ENCODE measurements at places on chromosomes 2 and 18. TPM values are rescaled to one million over a fixed set of nuclear protein-coding genes. Genes with fewer than 3 reads are reported as not detected.

The CCDC141 gene
- 116 TPM for total RNA-seq

The THAP4 gene
- total RNA-seq = 83.2 TPM

The ERMN gene
- total RNA-seq = not detected

The IL36B gene
- not detected for total RNA-seq

The KRCC1 gene
- 23.8 TPM for total RNA-seq

The IL37 gene
- total RNA-seq = not detected

The SERPINB3 gene
- total RNA-seq = not detected

The EIF2B4 gene
- 40.3 TPM for total RNA-seq

The RSAD2 gene
- 3.3 TPM for total RNA-seq

The CACNB4 gene
- 0.35 TPM for total RNA-seq

The FRZB gene
- total RNA-seq = 1.3 TPM

The CFAP221 gene
- total RNA-seq = 0.51 TPM

The CNDP1 gene
- total RNA-seq = not detected

The SERPINB12 gene
- not detected for total RNA-seq

The AKAIN1 gene
- total RNA-seq = not detected

The MAP3K19 gene
- not detected for total RNA-seq

The MYO5B gene
- 0.89 TPM for total RNA-seq

The LINC00305 gene
- total RNA-seq = not detected

DNA sequence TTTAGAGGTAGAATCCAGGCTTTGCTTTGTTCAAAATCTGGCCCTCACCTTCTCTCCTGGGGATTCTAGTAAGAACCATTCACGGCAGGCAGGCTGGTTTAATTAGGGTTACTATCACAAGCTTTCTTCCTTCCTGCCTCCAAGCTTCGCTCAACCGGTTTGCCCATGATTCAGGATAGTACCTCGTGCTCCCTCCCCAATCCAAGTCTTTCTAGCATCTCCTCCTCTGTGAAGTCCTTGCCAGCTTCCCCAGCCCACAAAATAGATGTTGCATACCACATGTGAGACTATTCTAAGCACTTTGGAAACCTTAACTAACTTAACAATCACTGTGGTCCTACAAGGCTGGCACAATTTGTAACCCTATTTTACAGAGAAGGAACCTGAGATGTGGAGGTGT is 135.1 kb downstream of the SOCS6 start:
- no peak for DNase-seq

DNA sequence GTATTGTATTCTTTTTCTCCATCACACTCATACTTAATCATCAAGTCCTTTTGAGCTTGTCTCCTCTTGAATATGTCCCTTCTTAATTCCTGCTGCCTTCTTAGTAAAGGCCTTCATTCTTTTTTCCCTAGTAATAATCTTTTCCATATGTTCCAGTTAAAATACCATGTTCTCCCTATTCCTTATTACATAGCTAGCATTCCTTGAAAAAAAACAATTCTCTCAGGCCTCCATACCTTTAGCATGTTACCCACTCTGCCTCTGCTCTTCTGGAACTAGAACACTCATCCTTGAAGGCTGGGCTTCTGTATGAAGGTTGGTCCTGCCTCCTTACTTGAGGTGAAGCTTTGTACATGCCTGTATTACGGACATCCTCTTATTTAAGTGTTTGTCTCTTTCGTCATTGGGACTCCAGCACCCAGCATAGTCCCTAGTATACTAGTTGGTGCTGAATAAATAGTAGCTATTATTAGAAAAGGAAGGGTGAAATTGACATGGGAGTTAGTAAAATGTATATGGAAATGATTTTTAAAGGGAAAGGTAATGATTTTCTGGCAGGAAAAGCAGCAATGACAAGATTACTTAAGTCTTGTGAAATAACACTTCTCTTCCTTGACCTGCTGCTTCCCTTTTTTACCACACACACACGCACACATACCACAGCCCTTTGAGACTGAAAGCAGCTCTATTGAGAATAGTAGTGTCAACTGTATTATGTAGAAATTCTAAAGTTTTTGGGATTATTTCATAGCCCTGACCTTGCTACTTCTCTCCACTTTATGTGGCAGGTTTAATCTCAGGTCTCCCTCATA is 45.6 kb downstream of the REL start:
- DNase-seq = no peak

GRCh38 chr18:10230072-10230471 is 224.4 kb upstream of the APCDD1 start:
- no peak for DNase-seq

GRCh38 chr2:168929031-168929430 is 27.9 kb downstream of the G6PC2 start:
- DNase-seq = no peak

DNA sequence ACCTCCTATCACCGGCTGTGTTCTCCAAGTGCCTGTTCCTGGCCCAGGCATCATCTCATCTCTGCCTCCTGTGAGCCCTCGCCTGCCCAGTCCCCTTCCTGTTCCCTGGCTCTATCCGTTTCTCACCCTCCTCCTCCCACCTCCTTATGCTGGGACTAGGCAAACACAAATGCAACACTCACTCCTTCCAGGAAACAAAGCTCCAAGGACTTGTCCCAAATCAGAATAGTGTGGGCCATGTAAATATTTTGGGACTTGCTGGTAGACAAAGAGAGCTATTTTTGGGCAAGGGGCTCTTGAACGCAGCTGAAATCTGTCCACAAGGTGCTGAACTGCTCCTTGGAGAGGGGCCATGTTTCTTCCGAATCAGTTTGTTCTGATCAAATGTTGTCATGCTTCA is 25.3 kb downstream of the MBP start:
- DNase-seq = no peak

DNA sequence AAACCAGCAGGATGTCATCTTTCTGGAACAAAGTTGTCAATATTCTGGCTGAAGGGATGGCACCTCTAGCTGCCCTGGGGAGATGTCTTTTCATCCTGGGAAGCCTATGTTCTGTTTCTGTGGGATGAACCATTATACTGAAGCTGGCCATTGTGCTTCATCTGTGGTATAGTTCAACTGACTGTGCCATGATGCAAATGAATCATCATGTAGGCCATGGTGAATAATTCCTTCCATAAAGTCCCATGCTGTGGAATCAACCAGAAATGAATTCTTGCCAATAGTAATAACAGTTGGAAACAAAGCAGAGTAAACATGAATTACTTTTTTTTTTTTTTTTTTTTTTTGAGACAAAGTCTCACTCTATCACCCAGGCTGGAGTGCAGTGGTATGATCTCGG is 64.1 kb upstream of the CNGA3 start:
- DNase-seq = no peak

DNA sequence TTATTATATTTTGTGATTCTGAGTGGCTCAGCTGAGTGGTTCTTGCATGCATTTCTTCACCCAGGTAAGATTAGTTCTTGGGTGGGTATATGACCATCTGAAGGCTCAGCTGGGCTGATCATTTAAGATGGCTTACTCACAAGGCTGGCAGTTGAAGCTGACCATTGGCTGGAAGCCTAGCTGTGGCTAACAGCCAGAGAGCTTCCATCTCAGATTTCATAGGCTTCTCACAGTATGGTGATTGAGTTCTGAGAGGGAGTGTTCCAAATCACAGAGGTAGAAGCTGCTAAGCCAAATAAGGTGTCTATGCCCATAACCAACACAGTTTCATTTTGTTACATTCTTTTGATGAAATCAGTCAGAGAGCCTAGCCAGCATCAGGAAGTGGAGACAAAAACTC is 117.4 kb upstream of the RPRM start:
- DNase-seq = no peak

DNA sequence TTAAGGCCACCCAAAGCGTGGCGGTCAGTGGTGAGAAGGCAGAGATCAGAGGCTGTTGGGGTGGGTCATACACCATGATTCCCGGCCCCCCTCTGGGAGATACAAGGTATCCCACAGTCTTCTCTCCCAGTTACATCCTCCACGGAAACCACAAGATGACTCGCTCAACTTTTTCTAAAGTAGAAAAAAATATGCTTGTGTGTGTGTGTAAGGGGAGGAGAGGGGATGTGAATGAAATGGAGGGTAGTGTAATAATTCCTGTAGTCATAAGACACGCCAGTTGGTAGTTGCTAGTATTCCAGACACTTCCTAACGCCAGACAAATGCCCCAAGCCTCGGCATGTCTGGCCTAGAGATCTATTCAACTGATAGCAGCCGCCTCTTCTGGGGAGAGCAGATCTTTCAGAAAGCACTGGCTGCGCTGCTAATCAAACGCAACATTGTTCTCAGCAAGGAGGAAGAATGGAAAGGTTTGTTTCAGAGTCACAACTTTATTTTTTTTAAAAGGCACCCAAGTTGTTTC is 143.5 kb downstream of the TGIF1 start:
- DNase-seq = no peak

DNA sequence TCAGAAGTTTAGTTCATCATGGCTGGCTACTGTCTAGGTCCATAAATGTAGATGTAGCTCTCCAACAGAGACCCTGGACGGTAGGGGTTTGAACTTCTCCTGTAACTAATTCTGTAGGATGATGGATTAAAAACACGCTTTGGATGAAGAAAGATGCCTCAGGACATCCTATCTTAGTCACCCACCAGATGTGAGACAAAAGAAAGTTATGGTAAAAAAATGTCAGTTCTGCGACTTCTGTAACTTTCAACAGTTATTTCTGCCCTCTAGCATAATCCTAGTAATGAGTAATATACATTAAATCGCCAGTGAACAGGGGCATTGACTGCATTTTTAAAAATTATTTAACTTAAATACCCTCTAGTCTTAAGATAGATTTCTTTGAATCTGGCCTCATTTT is 210.1 kb upstream of the LRATD1 start:
- no peak for DNase-seq

DNA sequence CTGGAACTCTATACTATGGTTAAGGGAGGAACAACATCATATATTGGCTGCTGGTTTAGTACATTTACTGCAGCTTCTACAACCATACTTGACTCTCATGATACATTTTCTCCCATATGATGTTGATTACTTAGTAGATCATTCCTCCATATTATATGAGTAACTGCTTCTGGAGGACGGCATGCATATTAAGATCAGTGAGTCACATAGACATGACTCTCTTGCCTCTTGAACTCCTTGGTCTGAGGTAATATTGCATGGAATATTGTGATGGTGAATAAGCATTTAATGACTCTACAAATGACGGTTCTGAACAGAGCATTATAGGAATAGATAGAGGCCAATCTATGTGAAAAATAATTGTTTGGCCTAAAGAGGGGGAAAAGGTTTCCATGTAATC is 418.8 kb upstream of the SPHKAP start:
- DNase-seq = no peak

GRCh38 chr2:169978402-169979017 is 151.3 kb downstream of the UBR3 start:
- no peak for DNase-seq

DNA sequence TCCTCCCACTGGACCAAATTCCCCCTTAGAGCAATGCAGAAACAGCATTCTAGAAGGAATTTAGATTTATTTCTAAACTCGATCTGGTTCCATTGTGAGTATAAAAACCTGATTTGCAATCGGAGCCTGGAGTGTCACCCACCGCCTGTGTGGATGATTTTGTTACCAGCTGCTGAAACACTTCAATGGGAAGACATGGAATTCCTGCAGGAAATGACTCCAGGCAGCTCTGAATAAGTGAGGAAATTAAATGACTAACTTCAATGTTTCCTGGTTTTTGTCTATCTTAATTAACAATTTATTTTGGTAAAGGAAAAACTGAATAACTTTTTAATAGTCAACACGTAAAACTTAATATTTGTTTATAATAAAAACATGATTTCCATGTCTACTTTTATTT is 19.3 kb downstream of the CTAGE1 start:
- no peak for DNase-seq

DNA sequence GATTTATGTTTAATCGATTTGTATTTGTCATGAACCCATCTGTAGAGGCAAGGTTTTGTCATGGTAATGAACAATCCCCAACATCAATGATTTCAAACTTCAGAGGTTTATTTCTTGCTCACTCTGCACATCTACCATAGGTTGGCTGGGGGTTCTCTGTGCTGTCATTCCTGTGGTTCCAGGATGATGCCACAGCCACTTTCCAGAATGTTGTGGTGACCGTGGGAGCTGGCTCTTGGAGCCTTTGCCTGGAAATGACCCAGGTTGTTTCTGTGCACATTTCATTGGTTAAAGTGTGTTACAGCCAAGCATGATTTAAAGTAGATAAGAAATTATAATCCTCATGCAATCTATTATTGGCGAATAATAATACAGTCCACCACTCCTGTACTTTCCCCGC is 28.2 kb upstream of the EPAS1 start:
- no peak for DNase-seq

DNA sequence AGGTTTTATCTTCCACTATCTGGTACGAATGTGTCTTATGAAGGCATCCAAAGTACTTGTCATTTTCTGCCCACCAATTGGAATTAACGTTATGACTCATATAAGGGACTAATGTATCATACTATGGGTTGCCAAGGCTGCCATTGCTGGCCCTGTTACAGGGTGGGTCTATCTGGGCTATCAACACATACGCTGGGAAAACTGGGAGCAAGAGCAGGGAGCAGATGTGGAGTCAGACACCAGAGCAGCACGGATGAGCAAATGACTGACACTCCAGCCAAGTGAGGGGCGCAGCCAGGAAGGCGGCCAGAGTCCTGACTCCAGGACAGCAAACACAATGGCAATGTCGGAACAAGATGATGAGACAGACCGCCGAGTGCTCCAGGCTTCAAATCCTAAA is 145.9 kb downstream of the COPS8 start:
- peak; percentile 68 for DNase-seq

GRCh38 chr18:29586210-29586609 is 1409.3 kb upstream of the CDH2 start:
- no peak for DNase-seq

GRCh38 chr2:23706613-23707078 is 220.3 kb downstream of the ATAD2B start:
- no peak for DNase-seq
